ENCODE measurements at places on chromosomes 1 and 21.

- no peak for DNase-seq
These were observed 47.4 kb downstream of the ALG6 start for GRCh38 chr1:63414691-63415365.

DNA sequence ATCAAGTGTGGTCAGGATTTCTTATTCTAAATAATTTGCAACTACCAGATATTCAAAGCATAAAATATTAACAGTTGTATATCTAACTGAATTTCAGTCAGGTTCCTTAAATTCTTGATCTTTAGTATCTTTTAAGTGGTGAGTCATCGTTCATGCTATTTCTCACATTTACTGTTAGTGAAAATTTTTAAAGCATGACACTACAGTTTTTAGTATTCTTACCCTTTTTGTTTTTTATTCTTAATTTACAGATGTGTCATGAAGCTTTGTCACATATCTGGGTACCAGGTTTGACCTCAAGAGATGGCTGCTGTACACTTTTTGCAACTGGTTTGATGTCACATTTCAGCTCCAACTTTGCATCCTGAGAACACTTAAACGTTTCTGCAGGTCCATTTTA lies 12.7 kb downstream of the AKIRIN1 start:
- DNase-seq: no peak

- peak; percentile 77 for DNase-seq
These were observed 22.0 kb upstream of the BLACAT1 start for GRCh38 chr1:205477759-205478247.

GRCh38 chr1:213689260-213689659 lies 298.5 kb upstream of the PROX1 start:
- DNase-seq: no peak

GRCh38 chr1:1349256-1350012 lies at the start of gene DVL1:
DVL1 (minus strand) TSS chr1:1349418; CDS start chr1:1349065, 353 bp downstream.
- DNase-seq: no peak

DNA sequence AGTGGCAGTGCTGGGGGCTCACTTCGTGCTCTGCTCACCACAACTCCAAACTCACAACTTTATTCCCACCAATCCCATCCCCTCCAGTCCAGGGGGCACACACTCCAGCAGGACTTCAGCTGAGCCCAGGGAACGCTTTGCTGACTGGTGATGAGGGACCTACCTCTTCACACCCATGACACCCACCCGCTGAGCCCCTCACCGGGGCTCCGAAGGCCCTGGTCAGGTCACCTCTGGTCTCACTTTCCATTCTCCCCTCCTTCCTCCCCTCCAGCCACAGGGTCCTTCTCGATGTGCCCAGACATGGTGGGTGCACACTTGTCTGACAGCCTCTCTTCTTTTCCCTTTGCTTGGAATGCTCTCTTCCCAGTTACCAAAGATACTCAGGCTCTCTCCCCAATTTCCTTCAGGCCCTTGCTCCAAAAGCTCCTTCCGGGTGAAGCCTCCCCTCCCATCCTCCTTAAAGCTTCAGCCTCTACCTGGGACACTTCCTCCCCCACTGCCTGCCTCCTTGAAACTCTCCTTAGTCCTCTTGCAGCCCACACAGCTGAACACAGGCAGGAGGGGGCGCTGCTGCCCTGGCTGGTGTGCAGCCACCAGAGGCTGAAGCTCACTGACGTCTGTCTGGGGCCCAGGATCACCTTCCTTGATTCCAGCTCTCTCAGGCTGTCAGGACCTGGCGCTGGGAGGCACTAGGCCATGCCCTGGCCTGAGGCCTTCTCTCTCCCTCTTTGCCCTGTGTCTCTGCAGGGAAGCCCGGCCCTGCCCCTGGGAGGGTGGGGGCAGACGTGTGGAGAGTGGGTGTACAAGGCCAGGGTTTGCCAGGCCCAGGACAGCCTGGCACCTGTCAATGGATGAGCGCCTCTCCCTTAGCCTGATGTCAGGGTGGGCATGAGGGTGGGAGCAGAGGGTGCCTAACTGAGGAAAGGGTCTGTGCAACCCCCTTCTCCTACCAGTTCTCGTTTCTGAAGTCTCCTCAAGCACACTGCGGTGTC lies 1.6 kb downstream of the KCNE1 start:
- peak; percentile 68 for DNase-seq

DNA sequence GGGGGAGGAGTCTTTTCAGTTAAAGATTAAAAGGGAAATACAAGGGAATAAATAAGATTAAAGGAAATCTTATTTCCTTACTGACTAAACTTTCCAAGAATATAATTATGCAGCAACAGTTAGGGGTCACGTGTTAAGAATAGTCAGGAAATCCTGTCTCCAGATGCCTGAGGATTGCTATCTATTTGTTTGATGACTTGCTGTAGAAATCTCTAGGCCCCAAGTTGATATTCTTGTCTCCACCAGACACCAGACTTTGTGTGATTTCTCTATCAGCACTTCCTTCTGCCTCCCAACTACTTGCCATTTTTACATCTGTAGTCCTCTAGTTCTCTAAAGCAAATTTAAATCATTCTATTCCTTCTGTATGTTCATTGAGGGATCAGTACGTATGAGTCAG lies 77.5 kb downstream of the RPAP2 start:
- no peak for DNase-seq

DNA sequence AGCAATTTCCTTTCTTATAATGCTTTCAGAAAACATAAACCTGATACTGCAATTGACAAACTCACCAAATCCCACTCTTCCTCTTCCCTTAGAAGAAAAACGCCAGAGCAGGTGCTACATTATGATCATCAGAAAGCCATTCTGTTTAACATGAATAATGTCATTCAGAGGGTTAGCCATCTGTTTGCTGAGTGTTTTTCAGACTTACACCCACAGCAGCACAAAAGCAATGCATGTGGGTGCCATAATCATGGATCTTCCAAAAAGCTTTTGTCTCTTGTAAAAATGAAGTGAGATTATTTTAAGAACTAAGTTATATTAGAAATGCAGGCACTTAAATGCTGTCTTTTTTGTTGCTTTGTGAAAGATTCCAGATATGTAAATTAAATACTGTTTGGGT lies 204.6 kb upstream of the TMPRSS15 start:
- DNase-seq: peak; percentile 95

- no peak for DNase-seq
These were observed 136.1 kb upstream of the HOOK1 start for GRCh38 chr1:59678493-59679228.

DNA sequence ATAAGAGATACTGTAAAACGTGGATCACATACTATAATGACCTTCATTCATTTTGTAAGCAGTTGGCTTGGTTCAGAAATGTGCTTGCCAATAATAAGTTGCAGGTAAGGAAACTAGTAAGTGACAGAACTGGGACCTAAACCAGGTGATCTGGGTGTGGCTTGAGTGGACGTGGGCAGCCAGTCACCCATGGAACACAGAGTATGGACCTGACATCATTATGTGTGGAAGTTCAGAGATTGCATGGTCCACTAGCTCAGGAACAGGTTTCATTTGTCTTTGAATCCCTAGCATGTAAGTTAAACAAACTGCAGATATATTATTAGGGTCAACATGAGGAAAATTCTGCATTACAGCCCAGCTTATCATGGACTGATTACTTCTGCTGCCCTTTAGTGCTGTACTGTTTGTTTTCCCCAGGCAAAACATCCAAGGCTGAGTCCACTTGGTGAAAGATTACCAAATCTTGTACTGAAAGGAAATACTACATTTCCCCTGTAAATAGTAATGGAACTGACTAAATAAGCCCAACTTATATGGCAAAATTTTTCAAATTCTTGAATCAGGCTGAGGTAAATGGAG lies 327.3 kb upstream of the SGIP1 start:
- DNase-seq: no peak

GRCh38 chr1:79215311-79215710 lies 208.8 kb upstream of the ADGRL4 start:
- no peak for DNase-seq

GRCh38 chr1:61406467-61406866 lies 318.5 kb downstream of the TM2D1 start:
- no peak for DNase-seq

GRCh38 chr1:195934817-195935553 lies 673.3 kb downstream of the KCNT2 start:
- peak; percentile 72 for DNase-seq

Measured in NCI-H1092 treated with DMSO at 0.1 percent for 48 hours (cell line).